Activated T-helper 2 cell treated with anti-CD3 and anti-CD28 coated beads, Interferon-gamma antibody, Interleukin-2, Interleukin-4, amounts not matched to agents 10 μg/mL and 5 μg/mL and 100 μg/mL, durations not matched to agents 14 hours and 24 hours and 36 hours (primary cell): ENCODE measurements at places on chromosomes 12 and 14. TPM values are rescaled to one million over a fixed set of nuclear protein-coding genes. Genes with fewer than 3 reads are reported as not detected.

GRCh38 chr12:85803231-85803630 lies 33.0 kb downstream of the RASSF9 start:
- no peak for DNase-seq

C1QL4 gene
- not detected in 2 replicates for total RNA-seq

DNA sequence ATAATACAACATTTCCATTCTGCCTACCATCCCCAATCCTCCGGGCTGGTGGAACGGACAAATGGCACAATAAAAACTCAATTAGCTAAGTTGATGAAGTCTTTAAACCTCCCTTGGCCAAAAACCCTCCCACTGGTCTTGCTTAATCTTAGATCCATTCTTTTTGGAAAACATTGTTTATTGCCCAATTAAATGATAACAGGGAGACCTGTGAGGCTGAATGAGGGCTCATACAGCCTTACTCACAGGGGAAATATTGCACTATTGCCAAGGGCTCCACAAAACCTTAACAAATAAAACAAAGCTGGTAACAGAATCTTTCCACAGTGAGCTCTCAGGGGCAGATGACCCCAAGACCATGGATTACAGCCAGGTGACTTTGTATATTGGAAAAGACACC lies 7.8 kb upstream of the PSMC1 start:
- no peak for DNase-seq

DNA sequence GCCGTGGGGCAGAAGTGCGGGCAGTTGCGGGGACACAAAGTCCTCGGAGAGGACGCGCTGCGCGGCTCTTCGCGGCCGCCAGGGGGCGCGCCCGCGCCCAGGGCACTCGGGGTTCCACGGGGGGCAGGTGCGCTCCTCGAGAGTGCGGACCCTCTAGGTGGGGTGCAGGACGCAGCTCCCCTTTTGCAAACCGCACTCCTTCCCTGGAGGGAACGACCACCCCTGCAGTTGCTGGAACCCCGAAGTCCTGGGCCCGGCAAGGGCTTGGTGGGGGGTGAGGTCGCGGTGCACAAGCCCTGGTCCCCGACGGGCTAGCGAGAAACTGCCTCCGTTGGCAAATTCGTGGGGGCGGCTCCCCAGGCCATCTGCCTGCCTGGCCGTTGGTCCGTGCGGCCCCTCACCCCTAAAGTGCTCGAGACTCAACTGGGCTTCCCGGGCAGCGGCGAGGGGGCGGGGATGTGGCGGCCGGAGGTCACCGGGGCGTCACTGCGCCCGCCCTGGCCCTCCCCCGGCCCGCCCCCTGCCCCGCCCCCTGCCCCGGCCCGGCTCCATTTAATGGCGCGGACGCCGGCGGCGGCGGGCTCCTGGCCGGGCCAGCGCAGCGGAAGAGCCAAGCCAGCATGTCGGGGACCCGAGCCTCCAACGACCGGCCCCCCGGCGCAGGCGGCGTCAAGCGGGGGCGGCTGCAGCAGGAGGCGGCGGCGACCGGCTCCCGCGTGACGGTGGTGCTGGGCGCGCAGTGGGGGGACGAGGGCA lies at the start of gene ADSS1:
Gene ADSS1, plus strand, starts transcription at position 579 of the 756 bp plus-strand sequence. Its CDS starts 42 bp downstream, at position 621.
- peak; percentile 54 for DNase-seq

DNA sequence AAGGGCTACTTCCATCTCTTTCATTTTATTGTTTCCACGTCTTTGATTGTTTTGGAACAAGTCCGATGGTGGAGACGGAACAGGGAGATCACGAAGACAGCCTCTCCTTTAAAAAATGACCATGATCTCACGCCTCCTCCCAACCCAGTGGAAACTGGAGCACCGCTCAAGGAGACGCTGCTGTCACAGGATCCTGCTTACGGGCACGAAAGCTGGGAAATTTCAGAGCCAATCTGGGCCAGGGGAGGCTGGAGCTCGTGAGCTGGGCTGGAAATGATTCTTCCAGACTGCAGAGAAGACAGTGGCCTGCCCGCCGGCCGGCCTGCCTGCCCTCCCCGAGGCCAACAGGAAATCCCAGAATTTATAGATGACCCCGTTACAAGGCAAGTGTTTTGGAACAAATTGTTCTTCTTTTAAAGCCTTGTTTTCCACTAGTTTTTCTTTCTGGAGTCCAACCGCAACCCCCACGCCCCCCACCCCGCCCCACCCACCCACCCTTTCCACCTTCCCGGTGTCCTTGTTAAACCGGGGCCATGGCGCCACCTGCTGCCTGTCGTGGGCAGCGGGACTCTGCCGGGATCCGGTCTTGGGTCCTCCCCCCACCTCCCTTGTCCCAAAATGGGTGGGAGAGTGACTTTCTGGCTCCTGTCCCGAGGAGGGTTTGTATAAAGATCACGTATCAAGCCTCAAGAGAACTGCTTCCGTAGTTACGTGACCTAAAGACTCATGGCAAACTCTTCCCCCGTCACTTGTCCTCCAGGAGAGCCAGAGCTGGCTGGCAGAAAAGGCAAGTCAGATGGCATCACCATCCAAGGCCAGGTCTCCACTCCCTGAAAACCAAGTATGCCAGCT lies 40.3 kb downstream of the MAP1LC3B2 start:
- peak; percentile 30 for DNase-seq

- DNase-seq: no peak
Observed at GRCh38 chr12:87793131-87793530, 236.1 kb downstream of the C12orf50 start.

UNC79 gene
- 0.02 TPM in 1 of 2 replicates, not detected in the other for total RNA-seq

DNA sequence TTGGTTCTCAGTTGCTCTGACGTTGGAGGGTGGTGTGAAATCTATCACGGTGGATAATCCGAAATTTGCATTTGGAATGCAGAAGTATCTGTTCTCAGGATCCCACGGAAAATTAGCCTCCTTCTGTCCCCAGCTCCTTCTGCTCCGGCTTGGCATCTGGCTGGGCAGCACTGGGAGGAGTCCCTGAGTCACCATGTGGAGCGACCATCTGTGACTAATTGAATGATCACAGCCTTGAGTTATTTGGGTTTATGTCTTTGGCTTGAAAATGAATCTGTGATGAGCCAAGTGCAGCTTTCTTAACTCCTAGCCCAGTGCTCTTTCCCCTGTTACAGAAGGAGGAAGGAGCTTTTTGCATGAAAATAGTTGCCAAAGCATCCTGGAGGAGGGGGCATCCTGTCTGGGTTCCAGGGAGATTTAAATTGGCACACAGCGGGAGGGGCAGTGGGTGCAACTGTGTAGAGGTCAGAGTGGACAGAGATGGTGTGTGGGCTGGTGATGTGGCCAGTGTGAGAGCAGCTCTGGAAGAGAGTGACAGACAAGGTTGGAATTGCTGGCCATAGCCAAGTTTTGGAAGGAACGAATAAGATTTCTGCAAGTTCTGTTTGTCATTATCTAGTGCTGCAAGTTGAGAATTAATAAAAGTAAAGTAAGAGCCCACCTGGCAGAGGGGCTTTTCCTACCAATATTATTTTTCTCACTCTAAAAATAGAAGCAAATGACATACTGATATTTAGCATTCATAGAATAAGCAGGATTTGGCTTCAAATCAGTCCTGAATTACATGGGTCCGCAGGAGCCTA lies 74.4 kb downstream of the SLC24A4 start:
- no peak for DNase-seq

DNA sequence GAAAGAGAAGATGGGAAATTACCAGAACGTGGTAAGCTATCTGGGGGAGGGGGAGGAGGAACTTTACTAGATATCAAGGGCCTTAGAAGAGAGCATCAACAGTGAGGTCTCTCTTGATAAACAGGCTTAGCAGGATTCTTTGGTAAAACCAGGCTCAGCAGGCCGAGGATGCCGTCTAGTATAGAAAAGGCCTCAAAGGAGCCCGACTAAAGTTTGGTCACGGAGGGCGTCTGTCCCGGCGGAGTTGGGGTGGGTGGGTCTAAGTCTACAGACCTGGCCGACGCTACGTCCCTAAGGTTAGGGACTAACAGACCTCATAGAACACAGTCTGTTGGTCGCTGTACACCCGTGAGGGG lies 538 bp upstream of the TIGAR start:
- DNase-seq: no peak

KRT83 gene
- not detected in 2 replicates for total RNA-seq

TAS2R10 gene
- not detected in 2 replicates for total RNA-seq

DNA sequence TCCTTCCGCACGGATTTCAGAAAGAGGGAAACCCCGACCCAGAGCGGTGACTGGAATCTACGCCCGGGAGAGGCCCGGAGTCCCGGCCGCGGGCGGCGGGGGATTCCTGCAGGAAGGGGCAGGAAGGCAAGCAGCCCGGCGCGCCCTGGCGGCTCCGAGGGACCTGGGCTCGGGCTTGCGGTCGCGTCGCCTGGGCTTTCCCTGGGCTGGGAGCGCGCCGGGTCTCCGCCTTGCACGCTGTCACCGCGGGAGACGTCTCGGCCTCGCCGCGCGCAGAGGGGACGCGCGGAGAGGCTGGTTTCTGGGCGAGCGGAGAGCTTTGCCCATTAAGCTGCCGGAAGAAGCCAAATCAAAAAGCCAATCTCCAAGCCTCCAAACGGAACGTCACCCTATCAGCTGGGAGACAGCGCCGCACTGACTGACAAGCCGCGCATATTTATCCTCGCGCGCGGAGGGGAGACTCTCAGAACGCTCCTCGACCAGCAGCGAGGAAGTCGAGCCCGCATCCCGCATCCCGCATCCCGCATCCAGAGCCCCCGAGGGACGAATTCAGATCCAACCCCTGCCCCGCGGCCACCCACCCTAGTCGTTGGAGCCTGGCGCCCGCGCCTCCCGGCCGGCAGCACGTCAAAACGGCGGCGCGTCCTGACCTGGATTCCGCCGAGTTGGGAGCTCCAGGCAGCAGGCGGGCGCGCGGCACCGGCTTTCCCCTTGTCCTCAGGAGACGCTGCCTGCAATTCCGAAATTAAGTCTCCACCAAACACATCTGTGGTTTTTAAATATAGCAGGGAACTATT lies at the start of gene SLC8A3:
Gene SLC8A3, minus strand, starts transcription at position 293 of the 797 bp plus-strand sequence. CDS start 20,529 bp downstream, outside the sequence.
- peak; percentile 9 for DNase-seq

DNA sequence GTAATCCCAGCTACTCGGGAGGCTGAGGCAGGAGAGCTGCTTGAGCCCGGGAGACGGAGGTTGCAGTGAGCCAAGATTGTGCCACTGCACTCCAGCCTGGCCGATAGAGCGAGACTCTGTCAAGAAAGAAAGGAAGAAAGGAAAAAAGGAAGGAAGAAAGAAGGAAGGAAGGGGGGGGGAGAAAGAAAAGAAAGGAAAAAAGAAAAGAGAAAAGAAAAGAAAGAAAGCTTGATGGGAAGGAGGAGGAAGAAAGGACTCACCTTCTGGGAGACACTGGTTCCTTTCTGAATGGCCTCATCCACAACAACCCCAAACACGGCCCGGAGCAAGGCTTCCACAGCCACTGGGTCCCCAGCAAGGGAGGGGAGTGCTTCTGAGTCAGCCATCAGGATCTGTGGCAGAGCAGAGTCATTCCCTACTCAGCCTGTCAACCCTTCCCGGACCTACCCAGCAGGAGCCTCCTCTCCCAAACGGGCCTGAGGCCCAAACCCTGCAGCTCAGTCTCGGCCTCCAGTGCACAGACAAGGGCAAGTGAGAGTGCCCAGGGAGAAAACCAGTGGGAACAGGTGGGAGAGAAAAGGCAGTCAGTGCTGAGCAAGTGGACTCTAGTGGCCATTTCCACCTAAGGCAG lies 7.3 kb upstream of the ZNF740 start:
- DNase-seq: no peak

PTGDR gene
- 0.07 and 0.25 TPM in 2 replicates for total RNA-seq

GRCh38 chr12:117468016-117468415 lies 106.6 kb upstream of the NOS1 start:
- no peak for DNase-seq
